ENCODE measurements at places on chromosomes 5 and 9.

- no peak for DNase-seq
Observed at GRCh38 chr9:101387871-101388506, 3.2 kb upstream of the BAAT start.

DNA sequence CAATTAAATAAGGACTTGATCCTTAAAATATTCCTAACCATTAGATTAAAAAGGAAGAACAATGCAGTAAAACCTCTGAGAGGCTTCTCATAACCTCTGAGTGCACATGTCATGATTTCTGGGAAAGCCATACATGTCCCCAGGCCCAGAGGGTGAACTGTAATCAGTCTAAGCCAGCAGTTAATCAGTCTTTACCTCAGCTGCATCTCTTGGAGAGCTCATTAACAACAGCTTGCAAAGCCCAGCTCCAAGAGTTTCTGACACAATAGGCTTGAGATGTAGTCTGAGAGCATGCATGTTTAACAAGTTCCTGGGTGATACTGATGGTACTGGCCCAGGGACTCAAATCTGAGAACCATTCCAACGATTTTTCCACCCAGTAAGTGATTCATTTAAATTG, 392.1 kb downstream of the DNAH5 start:
- no peak for DNase-seq

- DNase-seq: no peak
Observed at GRCh38 chr5:137834498-137835049, 33.1 kb upstream of the MYOT start.

DNA sequence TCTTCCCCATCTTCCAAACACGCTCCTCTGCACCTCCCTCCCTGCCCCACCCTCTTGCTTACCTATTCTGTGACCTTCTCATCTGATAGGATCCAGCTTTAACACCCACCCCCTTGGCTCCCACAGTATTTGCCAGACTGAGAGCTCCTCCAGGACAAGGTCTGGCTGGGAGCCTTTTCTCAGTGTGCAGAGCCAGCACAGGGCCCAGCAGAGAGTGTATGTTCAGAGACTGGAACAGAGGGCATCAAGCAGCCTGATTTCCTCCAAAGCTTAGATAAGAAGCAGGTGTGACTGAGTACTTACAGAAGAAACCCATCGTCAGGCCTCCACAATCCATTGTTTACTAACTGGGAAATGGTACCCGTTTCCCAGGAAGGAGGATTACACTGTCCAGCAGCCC, 26.6 kb downstream of the LHX6 start:
- no peak for DNase-seq

- DNase-seq: no peak
Observed at GRCh38 chr5:91532281-91532680, 149.2 kb upstream of the ARRDC3 start.

DNA sequence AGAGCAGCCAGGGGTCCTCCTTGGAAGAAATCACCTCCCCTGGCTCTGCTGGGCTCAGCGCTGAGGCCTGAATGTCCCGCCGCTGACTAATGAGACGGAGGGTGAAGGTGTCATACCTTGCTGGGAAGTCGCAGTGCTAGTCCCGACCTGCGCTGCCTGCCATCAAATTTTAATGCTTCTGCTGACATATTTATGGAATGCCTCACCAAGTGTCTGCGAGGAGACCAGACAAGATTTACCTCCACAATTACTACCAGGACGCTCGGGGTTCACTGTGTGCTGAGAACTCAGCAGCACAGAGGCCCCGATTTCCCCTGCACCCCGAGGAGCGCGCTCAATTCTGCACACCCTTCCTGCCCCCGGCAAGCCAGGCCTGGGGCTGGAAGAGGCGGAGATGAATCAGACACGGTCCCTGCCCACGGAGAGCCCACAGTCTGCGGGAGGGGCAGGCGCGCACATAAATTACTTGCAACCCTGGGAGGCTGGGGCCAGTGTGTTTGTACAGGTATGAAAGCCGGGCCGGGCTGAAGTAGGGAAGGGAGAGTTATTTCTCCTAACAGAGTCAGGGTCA, 175.2 kb downstream of the PAX5 start:
- DNase-seq: no peak

DNA sequence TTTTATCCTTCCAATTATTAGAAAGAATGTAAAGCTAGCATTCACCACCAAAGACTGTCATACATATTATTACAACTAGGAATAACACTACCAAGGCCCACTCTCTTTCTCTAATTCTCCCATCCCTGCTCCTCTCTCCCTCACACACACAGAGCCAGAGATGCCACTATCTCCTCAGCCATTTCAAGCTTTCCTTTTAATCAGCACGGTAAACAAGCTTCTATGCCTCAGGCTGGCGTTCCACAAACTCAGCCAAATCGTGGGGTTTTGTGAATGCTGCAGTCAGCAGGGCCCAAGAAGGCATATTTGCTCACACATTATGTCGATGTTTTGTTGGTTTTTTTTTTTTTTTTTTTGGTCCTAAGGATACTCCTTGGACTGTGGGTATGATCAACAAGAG, 979.9 kb upstream of the DMAC1 start:
- DNase-seq: no peak

GRCh38 chr5:157502143-157502647, 42.2 kb downstream of the NIPAL4 start:
- no peak for DNase-seq

- no peak for DNase-seq
Observed at GRCh38 chr5:36378551-36378950, 76.8 kb upstream of the RANBP3L start.

GRCh38 chr9:104572612-104573011, 3.6 kb downstream of the OR13C8 start:
- no peak for DNase-seq

GRCh38 chr5:6727231-6727630, 14.0 kb downstream of the TENT4A start:
- no peak for DNase-seq

GRCh38 chr9:91945277-91946085, 4.5 kb downstream of the ROR2 start:
- DNase-seq: no peak

DNA sequence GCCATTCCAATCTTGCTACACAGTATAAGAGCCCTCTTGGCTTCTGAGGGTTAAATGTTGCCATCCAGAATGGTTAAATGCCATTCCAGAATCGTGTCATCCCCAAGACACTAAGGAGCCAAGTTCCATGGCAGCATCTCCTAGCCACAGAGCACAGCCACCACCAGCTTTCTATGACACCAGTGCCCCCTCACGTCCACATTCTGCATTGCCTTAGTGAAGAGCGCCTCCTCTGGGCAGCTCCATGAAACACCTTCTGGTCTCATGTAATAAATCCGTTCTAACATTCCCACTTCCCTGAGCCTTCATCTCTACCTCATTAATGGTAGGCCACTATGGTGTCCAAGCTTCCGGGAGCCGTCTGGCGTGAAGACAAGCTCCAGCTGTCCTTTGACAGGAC, 12.4 kb downstream of the CBY3 start:
- peak; percentile 19 for DNase-seq

DNA sequence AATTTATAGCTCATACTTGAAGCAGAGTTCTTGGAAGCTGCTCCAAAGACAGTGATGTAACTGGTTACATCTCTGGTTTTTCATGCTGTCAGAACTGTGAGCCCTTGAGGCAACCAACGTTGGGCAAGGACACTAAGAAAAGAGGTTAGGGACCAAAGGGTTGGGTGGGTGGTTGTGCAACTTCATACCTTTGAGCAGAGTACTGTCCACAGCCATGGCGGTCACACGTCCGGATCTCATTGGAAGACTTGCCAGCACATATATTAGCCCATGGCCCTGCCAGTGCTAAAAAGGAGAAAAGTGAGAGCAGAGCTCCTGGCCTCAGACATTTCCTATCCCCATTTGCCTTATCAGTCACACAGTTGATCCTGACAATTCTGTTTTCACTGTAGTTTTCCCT, 2.1 kb downstream of the LECT2 start:
- no peak for DNase-seq

DNA sequence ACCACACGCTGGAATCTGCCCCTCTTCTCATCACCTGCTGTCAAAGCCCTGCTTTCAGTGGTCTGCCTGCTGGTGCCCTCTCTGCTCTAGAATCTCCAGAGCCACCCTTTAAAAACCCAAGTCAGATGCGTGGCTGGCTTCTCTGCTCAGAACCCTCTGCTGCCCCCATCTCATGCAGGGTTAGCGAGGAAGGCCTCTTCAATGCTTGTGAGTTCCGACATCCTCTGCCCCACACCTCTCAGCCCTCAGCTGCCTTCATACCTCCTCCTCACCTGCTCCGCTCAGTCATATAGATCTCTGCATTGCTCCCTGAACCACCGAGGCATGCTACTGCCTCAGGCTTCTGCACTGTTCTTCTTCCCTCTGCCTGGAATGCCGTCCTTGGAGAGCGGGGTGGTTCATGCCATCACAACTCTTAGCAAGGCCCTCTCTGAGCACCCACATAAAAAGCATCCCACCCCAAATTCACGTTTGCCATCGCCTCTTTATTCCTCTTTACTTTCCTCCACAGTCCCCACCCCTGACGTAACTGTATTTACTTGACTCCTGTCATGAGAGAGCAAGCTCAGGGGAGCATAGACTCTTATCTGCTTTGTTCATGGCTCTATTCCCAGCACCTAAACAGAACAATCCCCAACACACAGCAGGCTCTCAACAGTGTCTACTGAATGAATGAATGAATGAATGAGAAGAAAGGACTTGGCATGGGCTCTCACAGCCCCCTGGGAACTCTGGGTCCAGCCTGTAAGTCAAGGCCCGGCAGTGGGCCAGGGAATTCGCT, 10.4 kb downstream of the SHB start:
- no peak for DNase-seq

- DNase-seq: no peak
Observed at GRCh38 chr5:171571663-171572062, 152.2 kb downstream of the FGF18 start.
